Activated T-cell treated with anti-CD3 and anti-CD28 coated beads, Interleukin-2, amount 50 U/mL, for 24 hours (primary cell): ENCODE measurements at places on chromosomes 7 and 10.

DNA sequence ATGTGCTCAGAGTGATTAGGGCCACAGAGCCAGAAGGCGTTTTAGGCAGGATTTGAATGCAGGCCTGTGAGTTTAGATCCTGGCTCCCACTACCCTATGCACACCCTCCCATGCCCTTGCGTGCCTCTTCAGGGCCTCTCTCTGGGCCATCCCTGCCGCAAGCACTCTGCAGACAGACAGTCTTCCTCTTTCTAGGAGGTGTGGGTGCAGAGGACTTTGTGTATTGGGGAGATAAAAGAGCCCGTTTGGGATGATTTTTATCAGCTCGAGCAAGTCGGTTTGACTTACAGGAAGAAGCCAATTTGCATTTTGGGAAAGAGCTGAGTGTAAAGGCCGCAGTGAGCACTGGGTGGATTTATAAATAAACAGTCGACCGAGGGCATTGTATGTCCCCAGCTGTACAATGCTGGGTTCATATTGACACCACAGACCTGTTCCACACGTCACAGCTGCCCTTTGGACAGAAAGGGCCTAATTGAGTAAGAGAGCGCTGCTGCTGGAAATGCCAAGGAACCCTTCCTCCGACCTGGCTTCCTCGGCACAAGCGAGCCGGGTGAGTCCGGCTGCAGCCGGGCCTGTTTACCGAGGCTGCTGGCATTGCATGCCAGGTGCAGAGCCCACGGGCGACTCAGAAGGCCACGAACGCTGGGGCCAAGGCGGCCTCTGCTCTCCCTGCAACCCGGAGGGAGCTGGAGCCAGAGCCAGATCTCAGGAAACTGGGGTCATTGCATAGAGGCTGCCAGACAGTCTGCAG is 25.1 kb downstream of the ZMIZ1 start:
- no peak for DNase-seq

DNA sequence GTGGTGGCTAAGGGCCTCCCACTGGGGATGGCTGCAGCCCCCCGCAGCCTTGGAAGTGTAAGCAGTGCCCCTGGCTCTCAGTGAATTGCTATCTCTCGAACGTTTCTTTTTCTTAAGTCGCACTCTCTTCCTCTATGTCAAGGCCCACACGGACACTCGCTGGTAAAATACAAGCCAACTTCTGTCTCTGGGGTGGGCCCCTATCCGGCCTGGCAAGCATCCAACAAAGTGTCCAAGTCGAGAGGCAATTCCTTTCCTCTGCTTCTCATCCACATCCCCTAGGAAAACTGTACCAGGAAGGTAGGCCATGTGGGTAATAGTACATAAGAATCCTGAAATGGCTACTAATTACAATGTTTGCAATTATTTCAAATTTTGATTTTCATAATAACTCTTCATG is 194.9 kb upstream of the MGMT start:
- no peak for DNase-seq

DNA sequence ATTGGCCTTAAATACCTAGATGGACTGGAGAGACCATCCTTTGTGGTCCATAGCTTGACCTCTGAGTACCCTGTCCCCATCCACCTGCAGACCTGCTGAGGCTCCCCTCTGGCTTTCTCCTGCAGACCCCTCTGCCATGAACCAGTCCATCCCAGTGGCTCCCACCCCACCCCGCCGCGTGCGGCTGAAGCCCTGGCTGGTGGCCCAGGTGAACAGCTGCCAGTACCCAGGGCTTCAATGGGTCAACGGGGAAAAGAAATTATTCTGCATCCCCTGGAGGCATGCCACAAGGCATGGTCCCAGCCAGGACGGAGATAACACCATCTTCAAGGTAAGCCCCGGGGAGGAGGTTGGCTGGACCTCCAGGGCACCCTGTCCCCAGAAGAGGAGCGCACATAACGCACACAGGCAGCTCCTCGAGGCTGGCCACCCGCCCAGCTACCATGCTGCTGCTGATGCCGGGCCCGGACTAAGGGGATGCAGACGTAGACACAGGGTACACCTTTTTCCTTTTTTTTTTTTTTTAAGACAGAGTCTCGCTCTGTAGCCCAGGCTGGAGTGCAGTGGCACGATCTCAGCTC is 4.3 kb downstream of the IRF5 start:
- DNase-seq, result no peak

DNA sequence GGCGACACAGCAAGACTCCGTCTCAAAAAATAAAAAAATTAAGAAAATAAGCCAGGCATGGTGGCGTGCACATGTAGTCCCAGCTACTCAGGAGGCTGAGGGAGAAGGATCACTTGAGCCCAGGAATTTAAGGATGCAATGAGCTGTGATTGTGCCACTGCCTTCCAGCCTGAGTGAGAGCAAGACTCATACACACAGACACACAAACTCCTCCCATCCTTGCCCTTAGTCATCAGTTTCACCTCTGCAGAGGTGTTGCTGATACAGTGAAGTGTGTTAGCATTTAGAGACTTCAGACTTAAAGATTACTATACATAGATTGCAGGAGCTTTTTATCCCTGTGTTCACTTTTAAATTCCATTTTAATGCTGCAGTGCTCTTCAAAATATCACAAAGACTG is 5.5 kb upstream of the H2AZ2 start:
- DNase-seq, result no peak

DNA sequence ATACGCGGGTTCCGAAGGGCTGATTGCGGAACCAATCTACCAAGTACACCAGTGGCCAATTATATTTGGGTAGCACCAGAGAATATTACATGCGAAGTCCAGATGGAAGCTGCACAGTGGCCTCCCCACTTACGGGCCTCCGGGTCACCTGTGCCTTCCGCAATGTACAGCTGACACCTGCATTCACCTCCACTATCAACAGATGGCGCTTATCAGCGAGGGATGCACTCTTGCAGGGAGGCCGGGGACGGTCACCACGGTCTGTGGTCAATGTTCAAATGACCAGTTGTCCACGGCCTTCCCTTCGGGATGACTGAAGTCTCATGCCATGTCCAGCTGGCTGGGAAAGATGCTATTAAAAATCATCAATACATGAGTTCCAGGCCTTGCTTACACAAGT is 47.6 kb downstream of the SLIT1 start:
- no peak for DNase-seq

DNA sequence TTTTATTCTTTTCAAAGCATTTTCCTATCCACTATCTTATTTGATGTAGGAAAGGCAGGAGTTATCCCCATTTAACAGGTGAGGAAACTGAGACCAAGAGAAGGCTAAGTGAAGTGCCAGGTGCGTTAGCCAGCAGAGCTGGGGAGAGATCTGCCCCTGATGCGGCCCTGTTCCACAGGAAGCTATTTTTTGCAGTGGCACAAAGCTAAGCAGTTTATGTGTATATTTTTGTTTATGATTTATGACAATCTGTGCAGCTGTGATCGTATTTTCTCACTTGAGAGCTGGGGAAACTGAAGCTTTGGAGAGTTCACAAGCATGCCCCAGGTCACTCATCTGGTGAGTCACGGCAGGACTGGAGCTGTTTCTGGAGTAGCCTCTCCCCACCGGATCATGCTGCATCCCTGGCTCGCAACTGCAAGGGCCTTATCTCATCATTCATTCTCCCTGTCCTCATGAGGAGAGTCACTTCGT is 38.8 kb downstream of the SLC29A3 start:
- no peak for DNase-seq

DNA sequence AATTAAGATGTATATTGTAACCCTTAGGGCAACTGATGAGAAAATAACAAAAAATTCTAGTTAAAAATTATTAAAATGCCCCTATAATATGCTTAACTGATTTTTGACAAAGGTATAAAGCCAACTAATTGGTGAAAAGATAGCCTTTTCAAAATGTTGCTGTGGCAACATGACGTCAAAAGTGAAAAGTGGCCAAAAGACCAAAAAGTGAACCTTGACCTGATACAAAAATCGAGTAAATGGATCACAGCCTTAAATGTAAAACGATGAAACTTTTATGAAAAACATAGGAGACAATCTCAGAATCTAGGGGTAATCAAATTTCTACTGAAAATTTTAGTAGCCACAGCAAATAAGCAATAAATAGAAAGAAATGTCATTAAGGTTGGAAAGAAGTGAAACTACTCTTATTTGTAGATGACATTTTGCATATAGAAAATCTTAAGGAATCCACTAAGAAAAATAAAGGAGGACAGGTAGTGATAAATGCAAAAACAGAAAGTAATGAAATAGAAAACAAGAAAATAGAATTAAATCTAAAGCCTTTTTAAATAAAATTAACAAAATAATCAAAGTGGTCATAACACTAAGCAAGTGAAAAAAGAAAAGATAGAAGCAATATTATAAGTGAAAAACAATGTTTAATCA is 285.6 kb downstream of the ADK start:
- no peak for DNase-seq

DNA sequence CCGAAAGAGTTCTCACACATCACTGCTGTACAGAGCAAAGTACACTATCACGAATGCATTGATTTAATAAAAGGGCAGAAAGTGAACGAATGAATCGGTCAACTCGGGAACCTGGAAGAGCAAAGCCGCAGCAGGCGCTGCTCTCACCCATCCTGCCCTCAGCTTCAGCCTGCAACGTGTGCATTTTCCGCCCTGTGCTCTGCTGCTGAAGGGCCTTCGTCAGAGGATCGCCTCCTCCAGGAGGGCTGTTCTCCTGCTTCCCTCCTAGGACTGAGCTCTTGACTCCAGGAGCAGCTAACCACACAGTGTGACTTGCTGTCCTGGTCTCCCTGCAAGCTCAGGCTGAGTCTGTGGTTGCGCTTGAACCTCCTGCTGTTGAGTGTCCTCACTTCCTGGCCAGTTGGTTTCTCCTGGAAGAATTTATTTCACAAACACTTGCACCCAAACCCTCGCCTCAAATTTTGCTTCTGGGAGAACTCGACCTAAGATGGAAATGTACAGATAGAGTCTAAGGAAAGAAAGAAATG is 473.0 kb upstream of the KLF6 start:
- DNase-seq, result no peak

- no peak for DNase-seq
These were observed 34.1 kb downstream of the SMC3 start for GRCh38 chr10:110601581-110601980.

GRCh38 chr10:21675157-21675796 is 141.2 kb downstream of the MLLT10 start:
- no peak for DNase-seq

DNA sequence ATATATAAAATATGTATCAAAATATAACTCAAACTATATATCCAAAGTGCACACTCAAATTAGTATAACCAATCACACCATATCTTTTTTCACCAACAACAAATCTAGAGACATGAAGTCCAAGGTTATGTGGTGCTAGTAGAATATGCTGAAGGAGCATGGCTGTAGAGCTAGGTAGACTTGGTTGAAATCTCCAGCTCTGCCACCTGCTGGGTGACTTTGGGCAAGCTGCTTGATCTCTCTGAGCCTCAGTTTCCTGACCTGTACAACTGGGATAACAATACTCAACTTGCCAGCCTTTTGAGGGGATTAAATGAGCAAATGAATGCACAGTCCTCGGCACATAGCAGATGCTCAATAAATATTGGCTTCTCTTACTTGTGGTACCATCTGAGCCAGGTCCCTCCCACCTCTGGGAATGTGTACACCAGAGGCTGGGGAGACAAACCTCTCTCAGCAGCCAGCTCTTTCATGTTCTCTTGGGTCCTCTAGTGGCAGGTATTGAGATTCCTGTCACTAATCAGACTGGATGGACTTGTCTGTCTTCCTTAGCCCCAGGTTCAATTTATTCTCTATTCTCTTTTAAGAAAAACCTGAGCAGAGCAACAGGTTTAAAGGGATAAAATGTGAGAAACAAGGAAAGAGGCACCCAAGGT is 94.3 kb upstream of the PDE1C start:
- no peak for DNase-seq

DNA sequence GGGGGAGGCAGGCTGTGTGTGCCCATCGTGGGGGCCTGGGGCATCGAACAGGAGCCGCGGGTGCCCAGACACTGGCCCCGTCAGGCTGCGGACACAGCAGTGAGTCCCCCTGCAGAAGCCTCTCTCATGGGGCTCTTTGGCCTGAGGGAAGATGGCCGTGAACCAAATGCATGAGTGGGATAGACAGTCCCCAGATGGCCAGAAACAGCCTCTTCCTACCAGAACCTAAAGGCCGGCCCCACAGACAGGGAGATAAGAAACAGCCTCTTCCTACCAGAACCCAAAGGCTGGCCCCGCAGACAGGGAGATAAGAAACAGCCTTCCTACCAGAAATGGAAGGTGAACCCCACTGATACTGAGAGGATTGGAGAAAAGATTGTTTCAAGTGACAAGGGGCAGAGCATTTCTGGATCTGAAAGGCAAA is 16.6 kb downstream of the IDI2 start:
- DNase-seq, result no peak

DNA sequence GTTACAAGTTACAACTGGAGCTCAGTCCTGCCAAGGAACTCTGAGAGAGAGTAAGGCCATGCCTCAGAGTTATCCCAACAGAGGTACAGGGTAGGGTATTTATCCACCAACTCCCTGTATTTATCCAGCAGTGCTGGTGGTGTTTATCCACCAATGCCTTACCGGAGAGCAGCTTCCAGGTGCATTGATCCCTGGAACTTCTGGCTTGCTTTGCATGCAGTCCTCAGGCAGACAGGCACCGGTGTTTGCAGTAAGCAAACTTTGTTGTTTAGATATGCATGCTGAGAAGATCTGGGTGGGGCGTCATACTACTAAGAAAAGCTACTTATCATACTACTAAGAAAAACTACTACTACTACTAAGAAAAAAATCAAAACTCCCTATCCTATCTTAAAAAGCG is 92.4 kb downstream of the CYP26A1 start:
- DNase-seq, result no peak

GRCh38 chr10:11835704-11836103 is 12.5 kb downstream of the PROSER2 start:
- no peak for DNase-seq

DNA sequence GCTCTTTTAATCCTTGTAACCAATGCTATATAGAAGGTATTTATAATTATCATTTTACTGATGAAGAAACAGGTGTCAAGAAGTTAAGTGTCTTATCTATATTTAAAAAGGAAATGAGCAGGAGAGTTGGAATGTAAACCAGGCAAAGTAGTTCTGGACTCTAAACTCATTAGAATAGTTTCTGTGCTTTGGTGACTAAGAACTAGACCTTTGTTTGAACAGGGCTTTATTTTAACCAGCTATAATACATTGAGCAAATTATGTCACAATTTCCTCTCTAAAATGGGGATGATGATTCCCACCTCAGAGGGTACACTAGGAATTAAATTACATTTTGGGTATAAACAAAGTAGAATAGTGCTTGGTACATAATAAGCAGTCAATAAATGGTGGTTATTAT is 236.0 kb downstream of the MAGI2 start:
- DNase-seq, result no peak

DNA sequence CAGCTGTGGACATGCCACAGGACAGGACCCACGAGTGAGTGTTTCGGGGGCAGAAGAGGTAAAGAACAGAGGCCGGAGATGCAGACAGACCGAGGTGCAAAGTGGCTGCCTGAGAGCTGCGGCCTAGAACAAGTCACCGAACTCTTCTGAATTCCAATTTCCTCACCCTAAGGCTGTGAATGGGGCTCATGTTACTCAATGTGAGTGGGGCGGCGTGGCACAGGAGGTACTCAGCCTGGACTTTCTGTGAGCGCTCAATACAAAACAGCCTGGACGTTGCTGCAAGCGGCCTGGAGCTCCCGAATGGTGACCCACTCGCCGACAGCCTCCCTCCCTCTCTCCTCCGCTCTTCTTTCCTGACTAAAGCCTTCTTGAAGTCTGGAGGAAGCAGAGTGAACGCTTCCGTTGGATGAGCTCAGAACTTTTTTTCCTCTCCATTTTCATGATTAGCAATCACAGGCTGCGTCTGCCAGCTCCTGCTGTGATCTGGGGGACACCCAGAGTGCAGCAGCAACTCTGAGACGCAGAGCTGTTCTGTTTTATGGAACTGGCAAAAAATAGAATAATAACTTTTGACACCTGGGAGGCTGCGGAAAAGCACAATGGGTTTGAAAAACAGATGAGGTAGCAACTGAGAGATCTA is 108.5 kb downstream of the PTPRN2 start:
- DNase-seq, result no peak
